Stimulated activated CD4-positive, alpha-beta T cell treated with anti-CD3 and anti-CD28 coated beads, TNF-alpha, amount 100 ng/mL, for 1 hour (primary cell): ENCODE measurements at places on chromosomes 16 and 17.

DNA sequence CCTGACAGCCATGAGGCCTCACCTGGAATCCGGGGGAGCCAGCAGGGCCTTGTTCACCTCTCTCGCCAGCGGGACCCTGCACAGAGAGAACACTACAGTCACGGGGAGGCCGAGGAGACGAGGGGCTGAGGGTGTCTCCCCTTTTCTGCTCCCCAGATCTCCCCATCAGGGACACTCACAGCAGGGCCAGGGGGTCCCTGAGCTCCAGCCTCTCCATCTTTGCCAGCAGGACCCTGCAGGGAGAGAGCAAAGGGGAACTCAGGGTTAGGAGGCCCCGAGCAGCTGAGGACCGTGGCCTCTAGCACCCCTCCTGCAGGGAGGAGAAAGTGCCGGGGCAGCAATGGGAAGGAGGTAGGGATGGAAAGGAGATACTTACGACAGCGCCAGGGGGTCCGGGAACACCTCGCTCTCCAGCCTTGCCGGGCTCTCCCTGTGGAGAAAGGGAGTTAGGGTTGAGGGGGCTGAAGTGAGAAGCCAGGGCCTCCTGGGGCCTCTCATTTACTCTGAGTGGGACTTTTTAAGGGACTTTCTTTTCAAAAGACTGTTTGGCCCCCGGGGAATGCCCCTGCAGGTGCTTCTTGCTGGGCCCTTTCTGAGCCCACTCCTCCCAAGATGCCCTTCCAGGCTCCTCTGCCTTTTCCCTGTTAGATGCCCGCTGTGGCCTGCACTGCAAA lies 8.7 kb downstream of the COL1A1 start:
- no peak for DNase-seq

- DNase-seq, result no peak
Measured at GRCh38 chr17:283911-284675, 68.5 kb downstream of the RPH3AL start.

GRCh38 chr17:77476006-77476405 lies 335.2 kb downstream of the SEC14L1 start:
- no peak for DNase-seq

DNA sequence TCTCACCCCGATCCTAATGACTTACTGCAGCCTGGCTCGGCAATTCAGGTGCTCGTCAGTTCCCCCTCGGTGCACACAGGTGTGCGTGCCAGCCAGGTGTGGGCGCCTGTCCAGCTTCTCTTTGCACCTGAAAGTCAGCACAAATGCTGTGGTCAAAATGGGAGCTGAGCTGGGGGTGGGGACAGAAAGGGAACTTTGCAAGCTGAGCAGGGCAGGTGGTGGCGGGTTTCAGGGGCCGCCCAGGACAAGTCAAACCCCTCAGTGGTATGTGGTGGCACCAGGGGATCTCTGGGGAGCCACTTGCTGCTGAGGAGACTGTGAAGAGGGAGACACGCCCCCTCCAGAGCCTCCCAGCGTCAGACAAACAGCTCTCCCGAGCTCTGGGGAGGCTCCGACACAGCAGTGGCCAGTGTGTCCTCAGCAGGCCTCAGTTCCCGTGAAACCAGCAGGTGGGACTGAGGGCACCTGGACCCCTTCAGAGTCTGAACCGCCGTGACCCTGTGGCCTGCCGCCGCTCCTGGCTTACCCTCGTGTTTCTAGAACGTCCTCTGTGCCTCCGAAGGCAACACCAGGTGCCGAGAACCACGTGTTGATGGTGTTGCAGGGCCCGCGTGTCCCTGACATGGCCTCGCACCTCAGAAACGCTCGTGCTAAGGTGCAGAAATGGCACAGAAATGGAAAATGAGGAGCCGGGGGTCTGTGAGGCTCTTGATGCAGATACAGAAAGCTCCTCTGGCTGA lies 233.5 kb upstream of the TNRC6C start:
- no peak for DNase-seq
